ENCODE measurements at places on chromosomes 3 and 15. TPM values are rescaled to one million over a fixed set of nuclear protein-coding genes. Genes with fewer than 3 reads are reported as not detected.

Gene WDR93
- total RNA-seq: not detected

- peaks cover 11% of the 10 kb centered on the region for H3K4me1 ChIP-seq
- H3K4me3 ChIP-seq: no peak overlapping the region
- no peaks in the 10 kb centered on the region for H3K27me3 ChIP-seq
- peaks cover 43% of the 10 kb centered on the region for H3K36me3 ChIP-seq
- no peak overlapping the region for H3K27ac ChIP-seq
Observed at GRCh38 chr15:98957655-98958054, 49.9 kb downstream of the PGPEP1L start.

DNA sequence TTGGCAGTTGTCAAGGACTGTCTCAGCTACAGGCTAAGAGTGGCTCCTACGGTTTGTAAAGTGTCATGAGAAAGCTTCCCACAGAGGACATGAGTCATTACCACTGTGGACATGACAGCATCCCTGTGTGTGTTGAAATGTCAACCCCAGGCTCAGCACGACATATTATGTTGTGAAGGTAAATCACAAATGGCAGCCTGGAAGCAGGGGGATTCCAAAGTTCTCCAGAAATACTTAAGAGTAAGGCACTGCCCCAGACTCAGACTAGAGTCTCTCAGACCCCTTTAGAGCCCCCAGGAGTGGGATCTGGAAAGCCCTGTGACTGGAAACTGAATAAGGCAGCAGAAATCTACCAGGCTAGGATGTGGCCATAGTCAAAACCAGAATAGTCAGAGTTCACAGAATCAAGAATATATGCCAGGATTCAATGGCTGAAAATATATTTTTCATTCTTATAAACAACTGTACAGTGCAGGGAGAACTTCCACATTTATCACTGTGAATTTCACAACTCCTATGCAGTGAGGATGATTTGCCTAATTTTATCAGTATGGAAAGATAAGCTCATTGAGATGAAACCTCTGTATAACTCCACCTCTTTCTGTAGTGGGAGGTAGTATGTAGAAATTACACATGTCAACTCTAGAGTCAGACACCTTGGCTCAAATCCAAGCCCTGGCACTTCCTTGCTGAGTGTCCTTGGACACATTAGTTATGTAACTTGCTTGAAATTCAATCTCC is 237.1 kb upstream of the CFAP20DC start:
- H3K4me3 ChIP-seq: peak overlapping the region; percentile 55
- peak overlapping the region; percentile 94 for H3K27ac ChIP-seq
- DNase-seq: peak; percentile 74
- no peaks in the 10 kb centered on the region for H3K36me3 ChIP-seq

- no peak for DNase-seq
- no peaks in the 10 kb centered on the region for H3K4me1 ChIP-seq
- H3K4me3 ChIP-seq: no peak overlapping the region
- no peak overlapping the region for H3K27ac ChIP-seq
Observed at GRCh38 chr15:64324165-64324877, 31.7 kb downstream of the CSNK1G1 start.

DNA sequence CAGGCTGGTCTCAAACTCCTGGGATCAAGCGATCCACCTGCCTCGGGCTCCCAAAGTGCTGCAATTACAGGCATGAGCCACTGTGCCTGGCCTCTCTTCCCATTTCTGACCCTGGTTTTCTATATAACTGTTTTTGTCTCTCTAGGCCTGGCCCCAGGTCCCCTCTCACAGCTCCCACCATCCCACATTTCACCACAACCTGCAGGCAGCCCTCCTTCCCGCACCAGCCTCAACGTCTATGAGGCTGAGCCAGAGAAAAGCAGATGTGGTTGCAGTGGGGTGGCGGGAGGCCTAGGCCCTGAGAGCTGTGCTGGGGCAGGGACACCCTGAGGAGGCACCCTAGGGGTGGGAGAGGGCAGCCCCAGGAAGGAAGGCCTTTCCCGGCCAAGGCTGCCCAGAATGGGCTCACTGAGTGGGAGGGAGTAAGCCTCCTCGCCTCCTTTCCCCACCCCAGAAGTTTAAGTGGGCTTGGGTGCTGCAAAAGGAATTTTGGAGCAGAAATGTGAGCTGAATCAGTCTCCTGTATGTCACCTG is 99.7 kb downstream of the LSM3 start:
- no peaks in the 10 kb centered on the region for H3K4me1 ChIP-seq
- H3K27me3 ChIP-seq: peaks cover 2% of the 10 kb centered on the region
- H3K4me3 ChIP-seq: no peak overlapping the region
- H3K36me3 ChIP-seq: no peaks in the 10 kb centered on the region
- H3K27ac ChIP-seq: no peak overlapping the region
- no peak for DNase-seq

Measured in activated CD4-positive, alpha-beta T cell treated with anti-CD3 and anti-CD28 coated beads, Interleukin-2, amount 10 ng/mL, durations not matched to agents 24 days and 14 days (primary cell).